Activated T-cell treated with anti-CD3 and anti-CD28 coated beads, Interleukin-2, amount 50 U/mL, for 24 hours (primary cell): ENCODE measurements at places on chromosomes 6 and 20.

GRCh38 chr20:39112178-39112743 lies 150.1 kb downstream of the DHX35 start:
- H3K27ac ChIP-seq, result no peak overlapping the region
- no peaks in the 10 kb centered on the region for H3K36me3 ChIP-seq
- DNase-seq, result no peak
- no peak overlapping the region for H3K4me3 ChIP-seq
- no peaks in the 10 kb centered on the region for H3K4me1 ChIP-seq

GRCh38 chr6:128479048-128479666 lies 41.2 kb downstream of the PTPRK start:
- no peak overlapping the region for H3K27ac ChIP-seq
- no peak for DNase-seq
- H3K36me3 ChIP-seq, result no peaks in the 10 kb centered on the region
- peak overlapping the region; percentile 46 for H3K4me3 ChIP-seq

GRCh38 chr6:156720691-156721685 lies 56.2 kb upstream of the ARID1B start:
- DNase-seq, result no peak
- H3K27me3 ChIP-seq, result no peaks in the 10 kb centered on the region
- peaks cover 15% of the 10 kb centered on the region for H3K4me1 ChIP-seq
- no peak overlapping the region for H3K4me3 ChIP-seq
- no peaks in the 10 kb centered on the region for H3K36me3 ChIP-seq

DNA sequence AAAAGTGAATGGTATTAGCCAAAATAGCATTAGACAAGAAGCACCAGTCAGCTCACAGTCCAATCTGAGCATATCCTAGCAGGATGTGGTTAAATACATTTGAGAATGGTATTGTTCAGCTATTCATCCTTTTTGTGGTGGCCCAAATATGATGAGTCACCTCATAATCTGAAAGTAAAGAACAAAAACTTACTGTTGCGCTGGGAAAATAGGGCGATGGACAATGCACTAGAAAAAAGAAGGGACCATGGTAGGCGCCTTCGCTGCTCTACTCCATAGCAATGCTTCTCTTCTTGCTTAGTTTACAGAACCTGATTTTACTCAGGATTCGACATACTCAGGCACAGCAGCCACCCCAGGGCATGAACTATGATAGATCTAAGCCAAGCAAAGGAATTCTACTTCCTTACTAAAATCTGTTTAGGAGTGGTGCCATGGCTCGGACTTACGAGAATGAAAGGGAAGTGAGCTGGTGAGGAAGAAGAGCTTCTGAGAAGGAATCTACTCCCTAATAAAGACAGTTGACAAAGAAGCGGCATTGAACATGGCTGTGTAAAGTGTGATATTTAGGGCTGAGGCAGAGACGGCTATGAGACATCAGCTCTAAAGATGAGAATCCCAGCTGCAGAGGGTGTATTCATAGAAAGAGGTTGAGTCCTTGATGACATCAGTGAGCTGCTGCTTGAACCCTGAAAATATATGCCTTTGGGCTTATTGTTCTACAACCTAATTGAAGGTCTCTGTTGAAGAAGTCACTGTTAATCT lies 16.6 kb upstream of the FBXO9 start:
- H3K4me1 ChIP-seq, result peaks cover 21% of the 10 kb centered on the region
- no peak for DNase-seq
- H3K36me3 ChIP-seq, result peaks cover 4% of the 10 kb centered on the region
- H3K27ac ChIP-seq, result no peak overlapping the region
- H3K4me3 ChIP-seq, result peak overlapping the region; percentile 38

DNA sequence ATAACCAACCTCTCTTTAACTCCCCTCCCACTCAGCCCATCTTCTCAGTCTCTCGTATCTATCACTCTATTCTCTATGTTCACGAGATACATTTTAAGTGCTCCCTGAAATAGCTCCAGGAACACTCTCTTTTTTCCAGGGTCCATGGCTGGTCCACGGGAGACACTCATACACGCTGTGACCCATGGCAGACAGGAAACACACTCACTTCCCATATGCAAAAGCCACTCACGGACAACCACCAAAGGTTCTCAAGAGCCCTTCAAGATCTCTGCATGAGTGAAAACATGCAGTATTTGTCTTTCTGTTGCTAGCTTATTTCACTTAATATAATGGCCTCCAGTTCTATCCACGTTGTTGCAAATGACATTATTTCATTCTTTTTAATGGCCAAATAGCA lies 71.4 kb upstream of the PCSK2 start:
- H3K27ac ChIP-seq, result no peak overlapping the region
- no peak for DNase-seq
- H3K4me1 ChIP-seq, result no peaks in the 10 kb centered on the region
- H3K4me3 ChIP-seq, result no peak overlapping the region
- no peaks in the 10 kb centered on the region for H3K36me3 ChIP-seq
- no peaks in the 10 kb centered on the region for H3K27me3 ChIP-seq

- DNase-seq, result no peak
- H3K27ac ChIP-seq, result peak overlapping the region; percentile 92
- peaks cover 20% of the 10 kb centered on the region for H3K4me1 ChIP-seq
- no peak overlapping the region for H3K4me3 ChIP-seq
Observed at GRCh38 chr20:19944772-19945459, 72.2 kb upstream of the NAA20 start.

GRCh38 chr6:3297006-3297405 lies 38.3 kb downstream of the PSMG4 start:
- no peak overlapping the region for H3K4me3 ChIP-seq
- no peaks in the 10 kb centered on the region for H3K36me3 ChIP-seq
- no peaks in the 10 kb centered on the region for H3K4me1 ChIP-seq

DNA sequence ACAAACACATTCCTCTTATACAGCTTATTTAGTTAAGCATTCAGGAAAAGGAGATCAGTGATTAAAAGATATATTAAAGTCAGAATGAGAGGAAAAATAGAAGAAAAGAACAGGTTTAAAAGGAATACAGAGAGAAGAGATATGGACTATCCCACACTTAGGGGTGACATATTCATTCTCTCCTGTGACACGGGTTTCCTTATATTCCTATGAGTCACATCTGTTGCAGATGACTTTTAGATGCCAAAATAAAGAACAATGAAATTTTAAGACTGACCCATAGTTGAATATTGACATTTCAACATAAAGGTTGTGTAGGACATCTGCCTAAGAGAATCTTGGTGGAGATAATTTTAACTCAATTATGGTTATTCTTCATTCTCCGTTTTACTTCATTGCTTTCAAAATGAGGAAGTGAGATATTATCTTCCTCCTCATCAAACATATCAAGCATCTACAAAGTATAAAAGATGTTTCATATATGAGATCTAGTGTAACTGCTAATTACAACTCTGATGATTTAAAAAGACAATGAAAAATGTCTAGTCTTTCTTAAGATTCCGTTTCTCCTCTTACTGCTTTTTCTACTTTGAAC lies 1336.7 kb upstream of the CITED2 start:
- no peak overlapping the region for H3K4me3 ChIP-seq
- no peak overlapping the region for H3K27ac ChIP-seq
- H3K27me3 ChIP-seq, result no peaks in the 10 kb centered on the region
- no peaks in the 10 kb centered on the region for H3K36me3 ChIP-seq

- H3K4me1 ChIP-seq, result peaks cover 16% of the 10 kb centered on the region
- H3K4me3 ChIP-seq, result no peak overlapping the region
- peaks cover 5% of the 10 kb centered on the region for H3K27me3 ChIP-seq
- H3K27ac ChIP-seq, result no peak overlapping the region
Observed at GRCh38 chr6:85421972-85422371, 27.9 kb upstream of the NT5E start.

- DNase-seq, result no peak
- H3K4me1 ChIP-seq, result no peaks in the 10 kb centered on the region
- H3K27me3 ChIP-seq, result peaks cover 50% of the 10 kb centered on the region
- no peak overlapping the region for H3K27ac ChIP-seq
- no peaks in the 10 kb centered on the region for H3K36me3 ChIP-seq
Observed at GRCh38 chr20:46293084-46293483, 15.2 kb downstream of the CDH22 start.

DNA sequence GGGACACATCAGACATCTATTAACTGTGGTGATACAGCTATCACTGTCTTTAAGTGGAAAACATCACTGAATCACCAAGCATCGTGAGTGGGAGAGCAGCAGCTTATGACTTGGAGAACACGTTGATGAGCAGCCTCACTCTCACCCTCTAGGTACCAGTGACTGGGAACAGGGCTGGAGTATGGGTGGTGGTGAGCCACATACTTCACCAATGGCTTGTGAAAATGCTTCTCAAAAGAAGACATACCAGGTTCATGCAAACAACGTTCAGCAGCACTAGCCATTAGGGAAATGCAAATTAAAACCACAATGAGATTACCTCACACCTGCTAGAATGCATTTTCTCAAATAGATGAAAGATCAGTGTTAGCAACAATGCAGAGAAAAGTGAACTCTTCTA lies 25.3 kb downstream of the SNX5 start:
- no peaks in the 10 kb centered on the region for H3K27me3 ChIP-seq
- H3K4me3 ChIP-seq, result no peak overlapping the region
- no peak for DNase-seq
- peaks cover 87% of the 10 kb centered on the region for H3K36me3 ChIP-seq
- H3K4me1 ChIP-seq, result peaks cover 23% of the 10 kb centered on the region
- peak overlapping the region; percentile 52 for H3K27ac ChIP-seq

- H3K27ac ChIP-seq, result no peak overlapping the region
- H3K36me3 ChIP-seq, result no peaks in the 10 kb centered on the region
- peaks cover 74% of the 10 kb centered on the region for H3K27me3 ChIP-seq
- peaks cover 22% of the 10 kb centered on the region for H3K4me1 ChIP-seq
- H3K4me3 ChIP-seq, result no peak overlapping the region
Observed at GRCh38 chr6:39086294-39086693, 28.7 kb downstream of the SAYSD1 start.

DNA sequence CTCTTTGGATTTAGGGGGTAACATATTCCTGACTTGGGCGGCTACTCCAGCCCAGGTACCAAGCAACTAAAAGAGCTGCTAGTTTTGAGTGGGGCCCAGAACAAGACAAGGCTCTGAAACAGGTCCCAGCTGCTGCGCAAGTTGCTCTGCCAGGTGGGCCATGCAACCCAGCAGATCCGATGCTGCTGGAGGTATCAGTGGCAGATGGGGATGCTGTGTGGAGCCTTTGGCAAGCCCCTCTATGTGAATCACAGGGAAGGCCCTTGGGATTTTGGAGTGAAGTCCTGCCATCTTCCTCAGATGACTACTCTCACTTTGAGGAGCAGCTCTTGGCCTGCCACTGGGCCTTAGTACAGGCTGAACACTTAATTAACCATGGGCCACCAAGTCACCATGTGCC lies 43.7 kb upstream of the VSX1 start:
- no peaks in the 10 kb centered on the region for H3K27me3 ChIP-seq
- H3K4me3 ChIP-seq, result no peak overlapping the region
- no peak for DNase-seq
- no peaks in the 10 kb centered on the region for H3K4me1 ChIP-seq

- H3K4me3 ChIP-seq, result no peak overlapping the region
- no peak for DNase-seq
- H3K27me3 ChIP-seq, result peaks cover 17% of the 10 kb centered on the region
- H3K4me1 ChIP-seq, result peaks cover 7% of the 10 kb centered on the region
Observed at GRCh38 chr6:127582777-127583462, 5.9 kb downstream of the C6orf58 start.

GRCh38 chr20:39623584-39624234 lies 661.6 kb downstream of the DHX35 start:
- no peaks in the 10 kb centered on the region for H3K36me3 ChIP-seq
- no peaks in the 10 kb centered on the region for H3K27me3 ChIP-seq
- H3K27ac ChIP-seq, result no peak overlapping the region
- no peak for DNase-seq
- H3K4me1 ChIP-seq, result no peaks in the 10 kb centered on the region

DNA sequence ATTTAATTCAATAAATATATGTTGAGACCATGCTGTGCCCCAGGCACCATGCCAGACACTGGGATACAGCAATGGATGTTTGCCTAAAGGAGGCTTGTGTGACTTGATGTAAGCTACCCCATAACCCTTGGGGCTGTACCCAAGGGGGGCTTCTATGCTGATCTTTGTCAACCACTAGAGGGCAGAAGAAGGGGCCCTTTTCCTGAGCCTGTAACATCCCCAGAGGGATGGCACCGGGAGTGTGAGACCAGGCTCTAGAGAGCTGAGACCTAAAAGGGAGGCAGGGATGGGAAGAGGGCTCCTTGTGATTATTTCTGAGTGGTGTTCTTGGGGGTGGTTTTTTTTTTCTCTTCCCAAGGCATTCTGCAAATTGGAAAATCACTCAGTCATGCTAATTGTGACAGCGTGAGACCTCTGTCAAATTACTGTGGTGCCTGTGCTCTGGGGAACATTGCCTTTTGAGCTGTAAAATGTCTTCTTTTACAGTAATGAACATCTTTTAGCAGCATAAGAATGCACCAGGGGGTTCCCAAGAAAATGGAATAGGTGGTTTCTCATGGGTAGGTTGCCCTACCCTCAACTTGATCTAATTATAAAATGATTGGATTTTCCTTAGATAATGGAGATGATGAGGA lies 138.7 kb upstream of the SLC24A3 start:
- H3K27me3 ChIP-seq, result no peaks in the 10 kb centered on the region
- no peak overlapping the region for H3K4me3 ChIP-seq
- no peaks in the 10 kb centered on the region for H3K36me3 ChIP-seq
- H3K4me1 ChIP-seq, result peaks cover 14% of the 10 kb centered on the region

DNA sequence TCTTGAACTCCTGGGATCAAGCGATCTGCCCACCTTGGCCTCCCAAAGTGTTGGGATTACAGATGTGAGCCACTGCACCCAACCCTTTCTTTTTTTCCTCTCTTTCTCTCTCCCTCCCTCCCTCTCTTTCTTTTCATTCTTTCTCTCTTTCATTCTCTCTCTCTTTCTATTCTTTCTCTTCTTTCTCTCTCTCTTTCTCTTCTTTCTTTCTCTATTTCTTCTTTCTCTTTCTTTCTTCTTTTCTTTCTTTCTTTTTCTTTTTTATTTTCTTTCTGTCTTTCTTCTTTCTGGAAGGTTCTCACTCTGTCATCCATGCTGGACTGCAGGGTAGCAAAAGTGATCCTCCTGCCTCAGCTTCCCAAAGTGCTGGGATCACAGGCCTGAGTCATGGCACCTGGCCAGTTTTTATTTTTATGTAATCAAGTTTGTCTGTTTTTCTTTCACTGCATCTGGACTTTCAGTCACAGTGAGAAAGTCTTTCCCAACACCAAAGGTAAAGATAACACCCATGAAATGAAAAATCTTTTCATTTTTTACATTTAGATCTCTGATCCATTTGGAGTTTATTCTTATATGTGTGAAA lies 20.2 kb upstream of the BCLAF1 start:
- no peak overlapping the region for H3K4me3 ChIP-seq
- H3K27me3 ChIP-seq, result no peaks in the 10 kb centered on the region

- no peaks in the 10 kb centered on the region for H3K27me3 ChIP-seq
- H3K36me3 ChIP-seq, result no peaks in the 10 kb centered on the region
- DNase-seq, result no peak
- H3K4me1 ChIP-seq, result no peaks in the 10 kb centered on the region
Observed at GRCh38 chr6:13544454-13545186, 29.8 kb upstream of the SIRT5 start.

DNA sequence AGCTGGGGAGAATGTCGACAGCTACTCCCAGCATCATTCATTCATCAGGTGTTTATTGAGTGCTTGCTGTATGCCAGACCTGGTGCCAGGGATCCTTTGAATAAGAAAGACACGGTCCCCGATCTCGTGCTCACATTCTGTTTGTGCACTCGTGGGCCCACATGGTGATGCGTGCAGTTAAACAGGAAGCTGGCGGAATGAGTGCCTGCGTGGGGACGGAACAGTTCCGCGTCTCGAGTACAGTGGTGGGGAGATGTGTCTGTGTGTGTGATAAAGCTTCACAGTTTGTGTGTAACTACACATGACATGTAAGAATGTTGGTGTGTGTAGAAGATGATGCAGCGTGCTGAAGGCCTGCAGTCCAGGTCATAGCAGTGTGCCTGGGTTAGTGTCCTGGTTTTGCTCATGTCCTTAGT lies 6.5 kb downstream of the RBM38 start:
- peak; percentile 65 for DNase-seq
- peak overlapping the region; percentile 93 for H3K27ac ChIP-seq
- peaks cover 98% of the 10 kb centered on the region for H3K36me3 ChIP-seq
